Muscle of arm (tissue), 14 donors: ENCODE measurements at places on chromosomes 11 and 22. TPM values are rescaled to one million over a fixed set of nuclear protein-coding genes. Genes with fewer than 3 reads are reported as not detected.

The TBC1D22A gene
- polyA plus RNA-seq, result 11.9 TPM

DNA sequence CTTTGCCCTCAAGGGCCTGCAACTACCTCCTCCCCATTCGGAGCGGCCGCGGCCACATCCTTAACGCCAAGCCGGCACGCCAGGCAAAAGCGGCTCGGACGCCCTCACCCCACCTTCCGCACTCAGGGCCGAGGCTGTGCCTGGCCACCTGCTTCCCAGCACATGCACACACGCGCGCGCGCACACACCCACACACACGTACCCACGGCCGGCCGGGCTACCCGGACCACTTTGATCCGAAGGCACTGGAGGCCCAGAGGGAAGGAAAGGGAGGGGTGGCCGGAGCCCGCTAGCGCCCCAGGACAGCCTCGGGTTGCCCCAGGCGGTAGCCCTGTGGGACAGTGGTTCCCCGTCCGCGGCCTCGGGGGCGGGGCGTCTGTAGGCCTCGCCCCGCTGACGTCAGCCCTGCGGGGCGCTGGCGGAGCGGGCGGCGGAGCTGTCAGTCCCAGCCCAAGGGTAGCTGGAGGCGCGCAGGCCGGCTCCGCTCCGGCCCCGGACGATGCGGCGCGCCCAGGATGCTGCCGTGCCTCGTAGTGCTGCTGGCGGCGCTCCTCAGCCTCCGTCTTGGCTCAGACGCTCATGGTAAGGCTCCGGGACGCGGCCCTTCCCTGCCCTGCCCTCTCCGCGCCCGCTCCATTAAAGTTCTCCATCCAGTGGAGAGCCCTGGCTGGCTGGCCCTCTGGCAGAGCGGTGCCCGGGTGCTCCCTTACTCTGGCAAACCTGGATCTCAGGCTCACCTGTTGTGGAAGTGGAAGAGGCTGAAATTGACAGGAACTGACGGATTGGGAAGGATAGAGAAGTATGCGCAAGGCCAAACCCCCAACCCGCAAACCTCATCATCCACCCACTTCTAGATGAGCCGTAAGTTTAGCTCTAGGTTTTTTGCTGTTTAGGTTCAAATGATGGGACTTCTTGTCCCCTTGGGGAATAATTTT is at the start of gene IL10RA:
Gene IL10RA (plus strand): TSS at position 442 of the 935 bp plus-strand sequence. CDS start 74 bp downstream, at position 516.
- peak; percentile 60 for DNase-seq

DNA sequence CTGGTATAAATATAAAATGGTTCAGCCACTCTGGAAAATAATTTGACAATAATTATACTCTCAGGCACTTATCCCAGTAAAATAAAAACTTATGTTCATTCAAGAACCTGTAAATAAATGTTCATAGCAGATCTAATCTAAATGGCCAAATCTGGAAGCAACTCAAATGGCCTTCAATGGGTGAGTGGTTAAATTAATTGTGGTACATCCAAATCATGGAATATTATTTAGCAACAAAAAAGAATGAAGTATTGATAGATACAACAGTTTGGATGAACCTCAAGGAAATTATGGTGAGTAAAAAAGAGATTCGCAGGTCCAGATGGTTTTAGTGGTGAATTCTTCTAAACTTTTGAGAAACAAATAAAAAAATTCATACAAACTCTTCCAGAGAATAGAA is 287.0 kb upstream of the ZC3H12C start:
- DNase-seq, result no peak

- DNase-seq, result no peak
Observed at GRCh38 chr11:63719987-63720386, 38.7 kb downstream of the RTN3 start.

DNA sequence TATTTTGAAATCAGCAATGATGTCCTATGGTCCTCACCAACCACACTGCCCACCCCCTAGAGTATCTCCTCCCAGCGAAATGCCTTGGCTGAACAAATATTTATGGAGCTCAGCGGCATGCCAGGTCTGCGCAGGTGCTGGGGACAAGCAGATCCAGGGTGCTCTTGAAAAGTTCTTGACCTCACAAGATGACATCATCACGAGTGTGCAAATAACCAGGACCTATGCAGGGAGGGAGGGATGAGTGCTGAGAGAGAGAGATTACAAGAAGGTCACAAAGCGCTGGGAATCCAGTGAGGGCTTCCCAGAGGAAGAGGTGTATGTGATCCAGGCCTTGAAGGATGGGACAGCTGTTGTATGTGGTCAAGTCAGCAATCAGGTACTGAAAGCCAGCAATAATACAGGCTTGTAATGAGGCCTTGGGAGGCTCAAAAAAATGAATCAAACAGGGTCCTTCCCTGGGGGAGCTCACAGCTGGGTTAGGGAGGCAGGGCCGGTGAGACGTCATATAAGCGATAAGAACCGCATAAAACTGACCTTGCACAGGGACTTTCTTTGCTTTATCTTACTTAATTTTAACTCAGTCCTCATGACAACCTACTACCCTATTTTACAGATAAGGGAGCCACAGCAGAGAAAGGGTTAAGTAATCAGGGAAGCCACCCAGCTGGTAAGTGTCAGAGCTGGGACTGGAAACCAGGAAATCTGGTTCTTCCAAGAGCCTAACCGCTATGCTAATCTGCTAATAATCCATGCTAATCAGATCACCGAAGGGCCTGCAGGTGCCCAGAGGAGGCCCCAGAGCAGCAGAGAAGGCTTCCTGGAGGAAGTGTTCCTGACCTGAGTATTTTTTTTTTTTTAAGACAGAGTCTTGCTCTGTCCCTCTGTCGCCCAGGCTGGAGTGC is 8.2 kb downstream of the ARRB1 start:
- no peak for DNase-seq

The SUN2 gene
- not detected for polyA plus RNA-seq

DNA sequence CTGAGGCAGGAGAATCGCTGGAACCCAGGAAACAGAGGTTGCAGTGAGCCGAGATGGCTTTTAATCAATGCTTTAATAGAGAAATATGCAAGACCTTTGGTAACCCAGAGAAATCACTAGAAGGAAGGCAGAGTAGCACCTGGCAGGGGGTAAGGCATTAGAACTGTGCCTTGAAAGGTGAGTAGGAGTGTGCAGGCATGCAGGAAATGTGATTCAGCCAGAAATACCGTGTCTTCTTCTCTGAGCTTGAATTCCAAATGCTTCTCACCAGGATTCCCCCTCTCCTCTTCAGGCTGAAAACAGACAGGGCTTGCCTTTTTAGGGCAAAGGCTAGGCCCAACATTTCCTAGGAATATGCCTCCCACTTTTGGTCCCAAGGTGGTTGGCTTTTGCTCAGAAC is 51.0 kb downstream of the OR4D9 start:
- DNase-seq, result no peak

GRCh38 chr11:60100516-60100915 is 12.1 kb downstream of the MS4A2 start:
- DNase-seq, result no peak

The JAML gene
- 2.9 TPM for polyA plus RNA-seq

DNA sequence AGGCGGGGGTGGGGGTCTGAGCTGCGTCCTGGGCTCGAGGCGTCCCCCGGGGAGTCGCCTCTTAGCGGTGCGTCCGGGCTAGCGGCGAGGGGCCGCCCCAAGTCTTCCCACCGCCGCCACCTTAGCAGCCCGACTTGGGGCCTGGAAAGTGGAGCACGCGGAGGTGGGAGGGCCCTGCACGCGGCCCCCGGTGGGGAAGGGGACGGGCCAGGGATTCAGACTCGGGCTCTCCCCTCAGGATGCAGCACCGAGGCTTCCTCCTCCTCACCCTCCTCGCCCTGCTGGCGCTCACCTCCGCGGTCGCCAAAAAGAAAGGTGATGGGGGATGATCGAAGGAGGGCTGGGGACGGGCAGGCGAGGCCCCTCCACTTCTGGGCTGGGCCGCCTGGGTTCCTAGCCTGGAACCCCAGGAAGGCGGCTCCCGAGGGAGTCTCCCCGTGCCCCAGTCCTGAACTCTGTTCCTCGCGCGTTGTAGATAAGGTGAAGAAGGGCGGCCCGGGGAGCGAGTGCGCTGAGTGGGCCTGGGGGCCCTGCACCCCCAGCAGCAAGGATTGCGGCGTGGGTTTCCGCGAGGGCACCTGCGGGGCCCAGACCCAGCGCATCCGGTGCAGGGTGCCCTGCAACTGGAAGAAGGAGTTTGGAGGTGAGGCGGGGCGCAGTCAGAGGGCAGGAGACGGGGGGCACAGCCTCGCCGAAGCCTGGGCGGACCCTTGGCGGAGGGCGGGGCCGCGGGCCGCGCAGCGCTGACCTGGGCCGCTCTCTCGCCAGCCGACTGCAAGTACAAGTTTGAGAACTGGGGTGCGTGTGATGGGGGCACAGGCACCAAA is 563 bp downstream of the MDK start:
- DNase-seq, result no peak

The APOBEC3A gene
- polyA plus RNA-seq, result 0.67 TPM

The OR52M1 gene
- polyA plus RNA-seq, result not detected

DNA sequence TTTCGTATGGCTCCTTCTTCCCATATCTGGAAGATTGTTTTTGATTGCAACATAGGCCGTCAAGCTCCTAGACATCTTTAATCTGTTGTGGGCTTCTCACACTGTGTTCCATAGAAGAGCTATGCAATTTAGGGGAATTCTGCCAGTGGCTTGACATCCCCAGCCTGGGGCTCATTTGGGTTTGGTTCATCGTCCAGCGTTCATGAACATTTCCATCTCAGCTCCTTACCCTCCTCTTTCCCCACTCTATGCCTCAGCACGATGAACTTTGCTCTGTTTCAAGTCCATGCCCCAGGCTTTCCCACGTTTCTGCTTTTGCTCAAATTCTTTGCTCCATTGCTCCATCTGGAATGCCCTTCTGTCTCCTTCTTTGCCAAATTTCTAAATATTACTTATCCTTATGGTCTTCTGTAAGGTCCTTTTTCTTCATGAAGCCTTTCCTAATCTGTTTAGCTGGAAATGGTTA is 26.1 kb upstream of the CLMP start:
- no peak for DNase-seq

DNA sequence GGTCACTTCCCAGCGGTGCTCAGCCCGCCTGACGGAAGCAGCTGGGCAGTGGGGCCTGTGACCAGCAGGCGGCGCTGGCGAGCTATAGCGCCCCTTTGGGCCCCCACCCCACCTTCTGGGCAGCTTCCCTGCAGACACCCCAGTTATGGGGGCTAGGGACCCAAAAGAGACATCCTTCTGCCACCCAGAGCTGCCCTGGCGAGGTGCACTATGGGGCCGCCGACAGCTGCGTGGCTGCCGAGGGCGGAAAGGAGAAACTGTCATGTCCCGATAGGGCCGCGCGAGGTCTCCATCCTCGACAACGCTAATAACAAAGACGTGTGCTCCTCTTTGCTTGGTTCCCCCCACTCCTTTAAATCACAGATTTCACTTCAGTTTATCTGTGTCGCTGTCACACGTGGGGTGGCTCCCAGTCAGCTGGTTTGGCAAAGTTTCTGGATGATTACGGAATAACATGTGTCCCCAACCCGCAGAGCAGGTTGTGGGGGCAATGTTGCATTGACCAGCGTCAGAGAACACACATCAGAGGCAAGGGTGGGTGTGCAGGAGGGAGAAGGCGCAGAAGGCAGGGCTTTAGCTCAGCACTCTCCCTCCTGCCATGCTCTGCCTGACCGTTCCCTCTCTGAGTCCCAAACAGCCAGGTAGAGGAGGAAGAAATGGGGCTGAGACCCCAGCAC is 673 bp upstream of the MYO7A start:
- DNase-seq, result peak; percentile 54

The OR4A16 gene
- not detected for polyA plus RNA-seq

DNA sequence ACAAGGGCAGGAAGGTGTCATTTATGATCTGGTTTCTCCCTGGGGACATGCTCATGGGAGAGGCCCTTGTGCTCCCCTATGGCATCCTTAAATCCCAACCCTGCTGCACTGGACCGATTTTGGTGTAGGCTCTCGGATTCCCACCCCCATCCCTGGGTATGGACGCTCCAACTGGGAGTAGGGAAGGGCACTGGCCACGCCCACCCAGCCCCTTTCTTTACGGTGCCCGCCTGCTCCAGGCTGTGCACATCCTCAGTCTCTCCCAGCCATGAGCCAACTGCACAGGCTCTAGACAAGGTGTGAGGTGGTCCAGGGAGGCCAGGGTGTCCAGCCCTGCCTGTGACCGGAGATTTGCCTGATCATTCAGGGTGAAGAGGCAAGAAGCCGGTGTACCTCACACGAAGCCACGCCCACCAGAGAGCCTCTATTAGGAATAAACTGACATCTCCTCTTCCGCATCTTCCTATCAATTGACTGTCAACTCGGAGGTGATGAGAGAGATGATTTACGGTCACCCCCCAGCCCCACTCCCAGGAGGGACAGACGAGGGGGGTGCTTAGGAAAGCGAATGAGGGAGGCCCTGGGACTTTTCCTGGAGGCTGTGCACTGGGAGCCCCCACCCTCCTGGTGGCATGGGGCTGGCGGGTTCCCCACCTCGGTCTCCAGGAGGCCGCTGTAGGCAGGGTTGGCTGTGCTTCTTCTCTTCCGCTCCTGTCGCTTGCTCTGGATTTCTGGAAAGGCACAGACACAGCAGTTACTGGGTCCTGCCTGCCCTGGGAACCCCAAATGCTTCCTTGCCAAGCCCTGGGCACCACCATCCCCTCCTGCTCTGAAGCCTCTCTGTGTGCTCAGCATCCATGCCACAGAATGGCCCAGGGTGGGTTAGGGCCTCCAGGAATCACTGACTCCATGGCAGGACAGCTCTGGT is 116.7 kb downstream of the PHF21B start:
- DNase-seq, result no peak

- DNase-seq, result no peak
Observed at GRCh38 chr22:19674129-19674928, 40.0 kb upstream of the SEPTIN5 start.

GRCh38 chr11:67280341-67280787 is 8.7 kb upstream of the ANKRD13D start:
- no peak for DNase-seq

DNA sequence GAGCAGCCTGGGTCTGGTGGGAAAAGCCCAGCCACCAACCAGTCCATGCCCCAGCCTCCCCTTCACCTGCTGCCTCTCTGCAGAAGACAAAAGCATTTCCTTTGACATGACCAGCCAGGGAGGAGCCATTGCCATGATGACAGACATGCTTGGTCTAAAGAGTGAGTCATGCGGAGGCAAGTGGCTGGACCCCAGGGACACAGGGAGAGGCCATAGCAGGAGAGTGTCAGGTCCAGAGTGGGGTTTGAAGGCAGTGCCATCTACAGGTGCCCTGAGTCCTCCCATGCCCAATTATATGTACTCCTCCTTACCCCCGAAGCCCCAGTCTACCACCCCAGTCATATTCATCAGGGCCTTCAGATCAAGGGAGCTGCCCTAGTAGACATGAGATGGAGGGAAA is 67.4 kb downstream of the SCN3B start:
- no peak for DNase-seq

The TRIM51G gene
- polyA plus RNA-seq, result not detected

- no peak for DNase-seq
Observed at GRCh38 chr11:28209906-28210305, 101.7 kb downstream of the METTL15 start.

The BLID gene
- not detected for polyA plus RNA-seq

The ACR gene
- not detected for polyA plus RNA-seq
